Stimulated activated CD8-positive, alpha-beta memory T cell treated with anti-CD3 and anti-CD28 coated beads, Interleukin-4, amount 100 ng/mL, for 1 hour (primary cell): ENCODE measurements at places on chromosomes 11 and 22.
A peak's percentile ranks its signal among the peaks of the same experiment; 100 is the strongest.

DNA sequence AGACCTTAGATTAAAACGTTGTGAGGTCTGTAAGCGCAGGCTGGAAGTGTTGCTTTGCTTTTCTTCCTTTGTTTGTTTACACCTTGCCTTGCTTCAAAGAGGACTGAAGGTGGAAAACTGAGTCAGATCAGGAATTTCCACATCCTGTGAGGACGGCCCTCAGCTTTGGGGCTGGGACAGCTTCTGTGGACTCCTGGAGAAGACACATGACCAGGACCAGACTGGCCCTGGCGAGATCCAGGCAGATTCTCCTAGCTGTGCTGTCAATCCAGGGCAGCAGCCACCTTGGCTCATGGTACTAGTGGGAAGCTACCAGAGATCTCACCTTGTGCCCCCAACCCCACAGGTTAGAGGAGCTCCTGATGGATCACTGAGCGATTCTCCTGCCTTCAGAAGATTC, 1461.9 kb downstream of the TBC1D22A start:
- DNase-seq, result no peak

GRCh38 chr22:50118557-50119168, 28.9 kb downstream of the MOV10L1 start:
- DNase-seq, result no peak

DNA sequence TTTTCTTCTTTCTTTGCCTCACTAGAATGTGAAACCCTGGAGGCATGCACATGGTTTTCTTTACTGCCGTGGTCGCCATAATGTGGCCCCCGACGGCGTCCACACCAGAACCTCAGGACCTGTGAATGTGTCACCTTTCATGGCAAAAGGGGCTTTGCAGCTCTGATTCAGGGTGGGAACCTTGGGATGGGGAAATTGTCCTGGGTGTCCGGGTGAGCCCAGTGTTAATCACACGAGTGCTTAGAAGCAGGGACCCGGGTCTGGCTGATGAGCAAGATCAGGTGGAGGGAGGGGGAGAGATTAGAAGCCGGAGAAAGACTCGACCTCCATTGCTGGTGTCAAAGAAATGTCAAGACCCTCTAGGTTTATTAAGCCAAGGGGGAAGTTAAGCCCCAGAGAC, 74.7 kb upstream of the SHISAL1 start:
- no peak for DNase-seq

DNA sequence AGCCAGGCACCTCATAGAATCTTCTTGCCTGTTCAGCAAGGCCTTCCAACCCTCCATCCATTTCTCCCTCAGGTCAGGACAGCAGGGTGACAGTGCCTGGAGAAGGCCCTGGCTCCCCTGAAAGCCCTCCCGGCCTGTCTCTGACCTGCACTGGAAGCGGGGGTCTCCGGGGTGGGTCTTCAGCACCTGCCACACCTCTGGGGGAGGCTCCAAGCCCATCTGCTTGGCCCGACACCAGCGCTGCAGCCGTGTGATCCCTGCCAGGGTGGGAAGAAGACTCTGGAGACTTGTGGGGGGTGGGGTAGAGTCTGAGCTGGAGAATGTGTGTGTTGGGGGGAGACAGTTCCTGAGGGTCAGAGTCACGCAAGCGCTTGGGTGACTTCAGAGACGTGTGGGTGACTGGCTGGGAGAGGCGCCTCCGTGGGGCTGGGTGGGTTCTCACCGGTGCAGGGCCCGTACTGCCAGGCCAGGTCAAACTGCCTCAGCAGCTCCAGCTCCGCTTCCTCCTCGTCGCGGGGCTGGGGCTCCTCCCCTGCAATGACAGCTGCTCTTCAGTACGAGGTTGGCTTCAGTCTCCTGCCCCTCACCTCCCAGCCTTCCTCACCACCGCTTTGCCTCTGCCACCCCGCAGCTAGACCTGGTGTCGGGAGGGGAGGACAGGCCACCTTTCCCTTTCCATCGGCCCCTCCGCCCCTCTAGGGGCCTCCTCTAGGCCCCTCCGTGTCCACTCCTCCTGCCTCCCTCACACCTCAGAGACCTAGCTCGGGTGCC, 615 bp downstream of the POLD4 start:
- DNase-seq, result peak; percentile 27

- DNase-seq, result no peak
Observed at GRCh38 chr11:92969293-92969633, 188 bp upstream of the MTNR1B start.

GRCh38 chr11:33168709-33169200, 7.5 kb upstream of the CSTF3 start:
- DNase-seq, result no peak

GRCh38 chr11:80900265-80900664, 1459.4 kb upstream of the TENM4 start:
- DNase-seq, result no peak

GRCh38 chr11:126917531-126918204, 82.9 kb downstream of the KIRREL3 start:
- DNase-seq, result no peak

GRCh38 chr22:36010090-36010489, 18.5 kb downstream of the RBFOX2 start:
- DNase-seq, result no peak

DNA sequence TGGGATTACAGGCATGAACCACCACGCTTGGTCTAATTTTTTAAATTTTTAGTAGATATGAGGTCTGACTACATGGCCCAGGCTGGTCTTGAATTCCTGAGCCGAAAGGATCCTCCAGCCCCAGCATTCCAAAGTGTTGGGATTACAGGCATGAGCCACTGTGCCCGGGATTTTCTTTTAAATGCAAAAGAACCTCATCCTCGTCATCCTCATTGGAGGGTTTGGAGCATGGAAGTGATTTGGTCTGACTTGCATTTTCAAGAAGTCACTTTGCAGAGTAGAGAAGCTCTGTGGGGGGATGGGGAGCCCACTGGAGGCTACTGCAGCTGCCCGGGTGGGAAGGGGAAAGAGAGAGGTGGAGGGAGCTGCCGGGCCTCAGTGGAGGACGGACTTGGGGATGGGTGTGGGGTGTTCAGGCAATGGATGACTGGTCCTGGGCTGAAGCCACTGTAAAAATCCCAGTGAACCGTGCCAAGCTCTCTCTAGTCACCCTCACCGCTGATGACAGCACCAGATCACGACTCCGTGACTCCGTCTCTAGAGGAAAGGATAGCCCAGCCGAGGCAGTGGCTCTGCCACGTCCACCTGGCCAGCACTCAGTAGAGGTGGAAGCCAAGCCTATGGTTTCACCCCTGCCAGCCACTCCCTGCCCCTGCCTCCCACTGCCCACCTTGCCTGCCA, 32.8 kb upstream of the SLC22A12 start:
- DNase-seq, result no peak

DNA sequence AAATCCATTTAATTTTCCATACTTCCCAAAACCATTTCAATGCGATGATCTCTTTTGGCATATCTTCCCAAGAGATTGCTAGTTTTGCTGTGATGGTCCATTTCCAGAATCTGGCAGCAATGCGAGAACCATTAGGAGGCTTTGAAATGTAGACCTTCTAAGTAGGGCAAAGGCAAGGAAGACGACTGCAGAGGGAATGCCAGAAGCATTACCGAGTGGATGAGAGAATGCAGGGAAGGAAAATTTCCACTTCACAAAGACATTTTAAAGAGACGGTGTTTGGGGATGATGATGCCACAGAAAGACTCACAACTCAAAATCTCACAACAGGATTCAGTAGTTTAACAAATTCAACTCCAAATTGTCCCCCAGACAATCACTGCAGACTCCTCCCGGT, 471 bp upstream of the CEP126 start:
- DNase-seq, result no peak

- no peak for DNase-seq
Observed at GRCh38 chr11:9180784-9181183, 84.4 kb downstream of the DENND5A start.

DNA sequence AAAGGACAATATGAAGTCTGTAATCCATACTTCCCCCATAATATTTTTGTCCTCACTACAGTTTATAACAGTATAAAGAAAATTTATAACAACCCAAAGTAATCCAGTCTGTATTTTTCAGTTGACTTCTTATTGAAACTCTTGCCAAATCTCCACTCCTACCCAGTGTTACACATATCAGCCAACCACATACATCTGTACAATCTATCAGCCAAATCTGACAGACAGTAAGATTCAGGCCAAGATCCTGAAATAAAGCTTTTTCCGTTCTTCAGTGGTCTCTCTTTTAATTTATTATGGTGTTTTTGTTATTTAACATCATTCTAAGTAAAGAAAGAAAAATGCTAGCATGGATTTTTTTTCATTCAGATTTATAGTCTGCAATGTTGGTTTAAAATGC, 2370.9 kb upstream of the RAG2 start:
- no peak for DNase-seq

DNA sequence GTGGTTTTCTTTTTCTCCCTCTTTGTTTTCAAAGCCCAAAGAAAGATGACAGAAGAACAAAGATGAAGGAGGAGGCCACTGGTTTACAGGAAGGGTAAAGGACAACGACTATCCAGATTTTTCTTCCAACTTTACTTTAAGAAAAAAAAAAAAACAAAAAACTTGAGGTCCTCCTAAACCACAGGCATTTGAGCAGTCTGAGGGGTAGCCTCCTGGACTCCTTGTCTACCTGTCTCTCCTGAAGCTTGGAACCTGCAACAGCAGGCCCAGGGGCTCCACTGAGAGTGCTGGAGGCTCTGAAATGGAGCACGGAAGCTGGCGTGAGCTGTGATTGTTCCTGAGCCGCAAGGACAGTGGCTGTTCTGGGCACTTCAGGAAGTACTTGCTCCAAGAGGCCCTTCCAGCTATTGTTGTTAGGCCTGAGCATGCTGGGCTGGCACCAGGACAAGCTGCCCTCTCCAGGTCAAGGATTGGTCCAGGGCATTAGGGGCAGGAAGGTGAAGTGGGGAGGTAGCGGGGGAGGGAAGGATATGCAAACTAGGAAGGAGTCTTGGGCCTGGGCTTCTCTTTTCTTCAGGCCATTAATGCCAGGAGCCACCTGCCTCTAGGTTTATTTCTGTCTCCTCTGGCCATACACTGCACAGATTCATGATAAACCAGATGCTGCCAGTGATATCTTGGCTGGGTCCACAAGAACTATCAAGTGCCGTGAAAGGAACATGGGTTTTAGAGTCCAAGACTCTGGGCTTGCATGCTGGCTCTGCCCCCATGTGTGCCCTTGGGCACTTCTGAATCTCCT, 147.3 kb downstream of the CCDC34 start:
- no peak for DNase-seq

DNA sequence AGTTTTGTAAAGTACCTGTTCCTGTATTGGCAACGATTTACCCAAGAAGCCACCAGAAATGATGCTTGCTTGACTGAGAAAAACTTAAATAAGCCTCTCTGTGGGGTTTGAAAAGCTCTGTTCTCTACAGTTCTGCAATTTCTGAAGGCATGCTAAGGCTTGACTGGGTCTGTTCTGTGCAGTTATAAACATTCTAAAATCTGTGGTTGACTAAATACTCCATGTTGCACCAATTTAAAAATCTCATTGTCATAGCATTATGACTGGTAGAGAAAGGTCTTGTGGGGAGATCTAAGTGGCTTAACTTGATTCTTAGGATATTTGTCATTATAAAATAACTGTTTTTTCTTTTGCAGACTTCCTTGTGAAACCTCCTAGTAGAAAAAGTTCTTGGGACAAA, 73.7 kb downstream of the MTMR3 start:
- no peak for DNase-seq

GRCh38 chr11:17498058-17498457, 21.4 kb upstream of the ABCC8 start:
- no peak for DNase-seq

DNA sequence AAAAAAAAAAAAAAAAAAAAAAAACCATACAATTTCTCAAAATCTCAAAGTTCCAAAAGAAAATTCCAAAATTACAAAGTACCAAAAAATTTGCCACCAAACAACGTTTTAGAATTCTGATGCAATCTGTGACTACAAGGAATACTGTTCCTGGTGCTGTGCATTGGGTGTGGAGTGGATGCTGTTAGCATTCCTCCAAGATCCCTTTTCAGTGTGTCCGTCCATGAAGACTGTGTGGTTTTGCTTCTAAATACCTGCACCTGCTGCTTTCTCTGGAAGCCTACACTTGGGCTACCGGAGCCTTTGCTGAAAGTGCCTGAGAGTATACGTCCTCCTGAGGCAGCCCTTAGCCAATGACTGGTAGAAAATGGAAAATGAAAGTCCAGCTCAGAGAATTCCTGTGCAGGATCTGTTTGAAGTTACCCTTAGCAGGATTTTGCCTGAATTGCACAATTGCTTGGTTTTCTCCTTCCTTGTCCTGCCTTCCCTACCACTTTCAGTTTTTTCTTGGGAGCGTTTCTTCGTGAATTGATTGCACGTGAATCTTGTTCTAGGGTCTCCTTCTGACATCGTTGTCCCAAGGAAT, 140.8 kb downstream of the TRPC6 start:
- no peak for DNase-seq

DNA sequence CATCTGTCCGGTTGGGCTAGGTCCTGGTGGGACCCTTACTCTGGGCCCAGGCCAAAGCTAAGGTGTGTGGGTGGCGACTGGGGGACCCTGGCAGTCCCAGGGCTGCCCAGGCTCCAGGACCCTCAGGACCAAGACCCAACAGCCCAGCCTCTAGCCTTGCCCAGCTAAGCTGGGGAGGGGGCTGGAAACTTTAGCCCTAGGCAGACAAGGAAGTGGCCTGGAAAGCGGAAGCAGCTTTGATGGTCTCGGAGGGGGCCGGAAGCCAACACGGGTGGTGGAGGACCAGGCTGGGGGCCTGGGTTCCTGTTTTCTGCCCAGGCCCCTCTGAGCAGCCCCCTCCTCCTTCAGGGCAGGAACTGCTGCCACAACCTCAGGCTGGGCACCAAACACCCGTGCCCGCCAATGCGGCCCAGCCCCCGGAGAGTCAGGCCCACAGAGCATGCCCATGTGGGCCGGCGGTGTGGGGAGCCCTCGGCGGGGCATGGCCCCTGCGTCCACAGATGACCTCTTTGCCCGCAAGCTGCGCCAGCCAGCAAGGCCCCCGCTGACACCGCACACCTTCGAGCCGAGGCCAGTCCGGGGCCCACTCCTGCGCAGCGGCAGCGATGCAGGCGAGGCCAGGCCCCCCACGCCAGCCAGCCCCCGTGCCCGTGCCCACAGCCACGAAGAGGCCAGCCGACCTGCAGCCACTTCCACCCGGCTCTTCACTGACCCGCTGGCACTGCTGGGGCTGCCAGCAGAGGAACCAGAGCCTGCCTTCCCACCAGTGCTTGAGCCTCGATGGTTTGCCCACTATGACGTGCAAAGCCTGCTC, 2.8 kb downstream of the SIPA1 start:
- no peak for DNase-seq

- no peak for DNase-seq
Observed at GRCh38 chr11:79550809-79551208, 110.0 kb upstream of the TENM4 start.

- DNase-seq, result no peak
Observed at GRCh38 chr11:121894581-121894980, 221.4 kb downstream of the BLID start.

DNA sequence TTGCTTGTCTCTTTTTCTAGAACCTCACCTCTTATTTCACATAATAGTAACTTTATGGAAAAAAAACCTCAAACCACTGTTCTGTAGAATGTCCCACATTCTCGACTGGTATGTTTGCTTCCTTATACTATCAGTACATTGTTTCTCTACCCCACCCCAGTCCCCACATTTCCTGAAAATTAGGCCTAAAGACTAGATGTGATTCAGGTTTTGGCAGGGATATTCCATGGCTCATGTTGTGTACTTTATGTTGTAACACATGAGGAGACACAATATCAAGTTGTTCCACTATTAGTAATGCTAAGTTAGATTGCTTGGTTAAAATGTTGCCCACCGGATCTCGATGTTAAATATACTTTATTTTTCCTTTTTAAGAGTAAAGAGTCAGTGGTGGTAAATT, 34.7 kb downstream of the DDIAS start:
- no peak for DNase-seq
